Tibial nerve (tissue), 4 donors: ENCODE measurements at places on chromosomes 3 and 15.

DNA sequence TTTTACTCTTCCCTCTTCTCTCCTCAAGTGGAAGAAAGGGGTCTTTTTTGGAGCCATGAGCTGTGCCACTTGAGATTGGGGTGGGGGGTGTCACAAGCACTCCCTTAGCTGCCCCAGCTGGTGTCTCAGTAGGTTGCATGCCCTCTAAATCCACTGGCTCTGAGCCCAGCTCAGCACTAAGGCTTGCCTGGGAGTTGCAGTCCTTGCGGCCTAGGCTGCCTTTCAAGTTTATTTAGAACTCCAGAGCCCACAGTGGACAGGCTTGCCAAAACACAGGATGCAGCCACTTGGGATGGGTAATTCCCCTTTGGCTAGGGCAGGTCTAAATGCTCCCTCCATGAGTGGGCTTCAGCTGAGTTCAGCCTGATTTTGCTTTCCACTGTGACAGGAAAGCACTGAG lies 24.7 kb downstream of the C3orf20 start:
- DNase-seq, result no peak

DNA sequence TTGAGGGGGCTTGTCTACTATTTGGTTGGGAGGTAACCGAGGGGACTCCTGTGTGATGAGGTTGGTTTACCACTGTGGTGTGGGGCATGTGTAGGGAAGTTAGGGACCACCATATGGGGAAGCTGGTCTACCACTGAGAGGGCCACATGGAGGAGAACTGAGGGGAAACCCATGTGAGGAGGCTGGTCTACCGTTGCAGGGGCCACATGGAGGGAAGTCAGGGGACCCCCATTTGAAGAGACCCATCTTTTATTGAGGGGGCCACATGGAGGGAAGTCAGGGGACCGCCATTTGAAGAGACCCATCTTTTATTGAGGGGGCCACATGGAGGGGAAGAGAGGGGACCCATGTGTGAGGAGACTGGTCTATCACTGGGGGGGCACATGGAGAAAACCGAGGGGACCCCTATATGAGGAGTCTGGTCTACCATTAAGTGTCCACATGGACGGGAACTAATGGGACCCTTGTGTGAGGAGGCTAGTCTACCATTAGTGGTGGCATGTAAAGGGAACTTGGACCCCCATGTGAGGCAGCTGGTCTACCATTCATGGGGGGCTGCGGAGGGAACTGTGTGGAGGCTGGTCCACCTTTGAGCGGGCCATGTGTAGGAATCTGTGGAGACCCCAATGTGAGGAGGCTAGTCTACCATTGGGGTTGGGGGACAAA lies 165.5 kb downstream of the FBLN2 start:
- DNase-seq, result peak; percentile 3

DNA sequence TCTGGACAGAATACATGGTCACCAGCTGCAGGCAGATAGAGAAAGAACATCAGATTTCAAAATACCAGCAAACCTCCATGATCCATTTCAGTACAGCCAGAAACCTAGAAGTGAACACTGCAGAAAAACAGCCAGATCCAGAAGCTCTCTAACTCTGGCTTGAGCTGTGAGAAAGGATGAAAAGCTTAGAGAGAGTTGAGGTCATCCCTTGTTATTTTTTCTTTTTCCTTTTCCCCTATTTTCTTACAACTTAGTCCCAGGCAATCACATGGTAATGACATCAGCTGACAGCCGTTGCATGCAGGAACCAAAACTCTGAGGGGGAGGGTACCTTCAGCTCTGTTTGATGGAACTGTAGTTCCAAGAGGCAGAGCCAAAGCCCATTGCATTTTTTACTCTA lies 113.2 kb downstream of the TCF12 start:
- peak; percentile 68 for DNase-seq

DNA sequence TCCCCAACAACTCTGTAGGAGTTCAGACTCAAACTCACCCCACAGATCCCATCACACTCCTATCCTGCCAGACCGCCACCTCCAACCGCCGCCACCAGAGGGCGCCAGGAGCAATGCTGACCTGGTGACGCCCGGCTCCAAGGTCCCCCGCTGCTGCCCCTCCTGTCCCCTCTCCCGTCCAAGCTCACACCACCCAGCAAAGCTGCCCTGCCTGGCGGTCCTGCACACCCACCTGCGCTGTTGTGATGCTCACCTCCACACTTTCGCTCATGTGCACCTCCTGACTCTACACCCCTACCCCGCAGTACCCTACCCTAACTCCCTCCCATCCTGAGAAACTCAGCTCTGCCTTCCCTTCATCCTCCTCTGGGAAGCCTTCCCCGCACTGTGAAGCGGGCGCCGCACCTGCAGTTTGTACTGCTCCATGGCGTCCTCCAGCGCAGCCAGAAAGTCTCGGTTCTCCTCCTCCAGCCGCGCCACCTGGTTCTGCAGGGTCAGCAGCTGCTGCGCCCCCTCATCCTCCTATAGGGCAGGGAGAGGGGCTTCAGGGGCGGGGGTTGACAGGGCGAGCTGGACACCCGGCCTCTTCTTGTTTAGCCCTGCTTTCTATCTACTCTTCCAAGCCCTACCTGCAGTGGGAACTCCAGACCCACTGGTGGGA lies 7.9 kb downstream of the KIF7 start:
- DNase-seq, result peak; percentile 78

GRCh38 chr3:48467110-48467454 lies 20.5 kb downstream of the ATRIP start:
- no peak for DNase-seq

GRCh38 chr3:188993181-188993580 lies 178.6 kb upstream of the TPRG1 start:
- DNase-seq, result no peak

DNA sequence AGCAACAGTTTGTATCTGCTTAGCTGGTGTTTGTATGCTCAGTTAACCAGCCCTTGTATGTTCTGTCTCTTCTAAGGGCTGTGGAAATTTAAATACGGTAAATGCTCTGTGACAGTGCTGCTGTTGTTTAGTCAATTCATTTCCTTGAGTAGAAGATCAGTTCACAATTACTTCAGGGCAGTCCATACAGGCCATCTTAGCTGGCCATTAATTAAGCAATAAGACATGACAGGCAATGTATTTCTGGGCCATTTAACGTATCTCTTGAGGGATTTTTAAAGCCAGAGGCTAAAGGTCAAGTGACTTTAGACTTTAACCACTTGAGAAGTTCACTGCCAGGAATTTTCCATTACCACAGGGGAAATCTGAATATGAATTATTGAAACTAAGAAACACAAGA lies 351.8 kb downstream of the ZIC1 start:
- DNase-seq, result peak; percentile 4

DNA sequence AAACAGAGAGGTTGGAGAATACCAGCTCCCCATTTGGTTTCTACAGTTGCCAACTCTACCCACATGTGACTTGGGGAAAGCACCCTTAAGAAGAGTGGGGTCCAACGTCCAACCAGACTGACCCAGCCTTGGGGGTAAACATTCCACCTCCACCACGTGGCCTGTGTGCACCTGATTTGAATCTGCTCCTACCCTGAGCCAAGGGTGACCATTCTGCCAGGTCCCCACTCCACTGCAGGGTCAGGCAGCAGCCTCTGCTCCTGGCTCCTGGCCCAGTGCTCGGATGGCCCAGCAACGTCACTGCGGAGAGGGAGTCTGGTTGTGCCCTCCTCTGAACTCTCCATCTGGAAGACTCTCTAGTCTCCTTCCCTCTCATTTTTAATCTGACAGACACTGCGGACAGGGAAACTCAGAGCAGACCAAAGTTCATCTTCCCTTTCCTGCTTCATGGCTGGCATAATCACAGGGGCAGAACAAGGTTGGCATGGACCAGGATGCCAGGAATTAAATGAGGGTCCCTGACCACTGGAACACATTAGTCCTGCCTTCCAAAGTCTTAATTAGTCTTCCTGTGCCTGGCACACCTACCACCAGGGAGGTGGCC lies 29.4 kb downstream of the FHIT start:
- DNase-seq, result no peak

DNA sequence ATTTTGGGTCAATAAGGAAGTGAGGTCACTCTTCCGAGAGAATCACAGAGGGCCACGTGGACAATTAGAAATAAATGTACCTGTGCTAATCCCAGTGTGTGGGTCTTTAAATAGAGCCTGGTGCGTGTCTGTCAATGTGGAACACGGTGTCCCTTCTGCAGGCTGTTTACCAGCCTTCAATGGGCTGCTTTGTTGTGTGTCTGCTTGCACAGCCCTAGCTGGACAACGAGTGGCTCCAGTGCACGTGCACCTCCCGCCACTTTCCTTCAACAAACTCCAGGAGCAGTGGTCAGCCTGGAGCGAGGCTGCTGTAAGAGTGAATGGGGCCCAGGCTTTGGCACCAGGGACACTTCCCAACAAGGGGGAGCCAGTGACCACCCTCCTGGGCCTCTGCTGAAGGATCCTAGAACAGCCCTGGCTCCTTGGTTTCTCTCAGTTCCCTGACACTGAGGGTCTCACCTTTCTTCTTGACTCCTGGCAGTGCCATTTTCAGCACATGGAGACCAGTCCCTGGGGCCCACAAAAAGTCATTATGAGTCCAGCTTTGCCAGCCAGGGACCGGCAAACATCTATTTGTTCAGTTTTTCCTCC lies 76.1 kb downstream of the ISG20 start:
- DNase-seq, result peak; percentile 41

DNA sequence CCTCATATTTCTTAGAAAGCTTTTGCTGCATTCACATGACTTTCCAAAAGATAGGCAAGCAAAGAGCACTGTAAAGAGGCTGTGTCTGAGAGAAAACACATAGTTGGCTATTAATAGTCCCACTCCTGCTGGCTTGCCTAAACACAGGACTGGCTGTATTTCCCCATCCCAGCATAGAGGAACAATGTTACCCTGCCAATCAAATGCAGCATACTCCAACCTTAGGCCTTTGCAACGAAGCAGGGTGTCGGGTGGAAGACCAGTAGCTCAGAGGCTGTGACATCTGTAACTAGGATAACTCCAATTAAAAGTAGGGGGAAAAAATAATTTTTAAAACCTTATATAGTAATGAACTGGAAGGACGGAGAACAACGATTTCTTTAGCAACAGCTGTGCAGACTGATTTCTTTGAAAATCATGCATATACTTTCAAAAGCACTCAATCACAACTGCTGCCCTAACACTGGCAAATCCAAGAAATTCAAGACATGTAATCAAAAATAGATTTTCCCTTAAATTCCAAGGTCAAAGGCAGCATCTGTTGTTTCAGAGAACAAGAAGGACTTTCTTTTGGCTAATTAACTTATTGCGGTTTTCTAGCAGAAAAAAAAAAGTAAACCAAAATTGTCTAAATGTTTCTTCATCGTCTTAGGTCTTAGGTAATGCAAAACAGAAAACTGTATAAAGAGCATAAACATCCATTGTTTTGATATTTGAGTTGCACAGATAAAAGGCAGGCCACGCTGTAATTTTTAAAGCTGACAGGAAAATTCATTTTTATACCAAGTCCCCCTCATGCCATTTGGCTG lies 139.3 kb downstream of the TNIK start:
- DNase-seq, result no peak

- no peak for DNase-seq
These were observed 91.7 kb downstream of the APBA2 start for GRCh38 chr15:28977377-28978010.

DNA sequence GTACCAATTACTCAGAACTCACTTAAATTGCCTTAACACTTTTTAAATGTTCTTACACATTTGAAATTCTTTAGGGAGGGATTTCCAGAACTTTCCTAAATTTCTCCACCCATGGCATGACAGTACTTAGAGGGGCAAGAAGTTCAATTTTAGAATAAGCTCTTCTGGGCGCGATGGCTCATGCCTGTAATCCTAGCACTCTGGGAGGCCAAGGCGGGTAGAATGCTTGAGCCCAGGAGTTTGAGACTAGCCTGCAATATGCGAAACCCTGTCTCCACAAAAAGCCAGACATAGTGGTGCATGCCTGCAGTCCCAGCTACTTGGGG lies 10.6 kb downstream of the FAM131A start:
- no peak for DNase-seq

- no peak for DNase-seq
These were observed 29.0 kb downstream of the GOLM2 start for GRCh38 chr15:44317423-44318058.

GRCh38 chr15:48132874-48133273 lies 12.1 kb downstream of the SLC24A5 start:
- no peak for DNase-seq

- DNase-seq, result no peak
These were observed 33.8 kb upstream of the GABRG3 start for GRCh38 chr15:26937134-26937533.

DNA sequence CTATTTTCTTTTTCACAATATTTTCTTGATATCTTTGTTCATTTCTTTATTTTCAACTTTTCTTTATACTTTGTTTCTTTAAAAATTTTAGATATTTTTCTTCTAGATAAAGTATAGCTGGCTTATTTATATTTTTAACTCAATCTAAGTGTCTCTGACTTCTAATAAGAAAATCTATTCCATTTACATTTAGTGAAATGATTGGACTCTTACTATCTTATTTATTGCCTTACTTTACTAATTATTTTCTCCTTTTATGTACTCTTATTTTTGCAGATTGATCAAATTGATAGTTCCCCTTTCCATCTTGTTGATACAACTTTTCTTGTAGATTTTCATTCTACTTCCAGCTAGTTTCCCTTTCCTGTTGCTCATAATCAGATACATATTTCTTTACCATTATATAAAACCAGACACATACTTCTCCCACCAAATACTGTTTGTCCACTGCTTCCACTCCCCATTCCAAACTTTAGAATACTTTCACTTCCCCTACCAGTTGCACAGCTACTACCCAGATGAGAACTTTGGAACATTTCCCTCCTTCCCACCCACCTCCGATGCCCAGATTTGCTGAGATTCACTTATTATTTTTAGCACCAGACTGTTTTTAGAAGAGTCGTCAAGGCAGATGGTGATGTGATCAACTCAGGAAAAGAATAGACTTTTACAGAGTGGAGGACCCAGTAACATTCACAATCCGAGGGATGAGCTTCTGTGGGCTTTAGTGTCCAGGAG lies 151.5 kb downstream of the LIPC start:
- DNase-seq, result no peak

DNA sequence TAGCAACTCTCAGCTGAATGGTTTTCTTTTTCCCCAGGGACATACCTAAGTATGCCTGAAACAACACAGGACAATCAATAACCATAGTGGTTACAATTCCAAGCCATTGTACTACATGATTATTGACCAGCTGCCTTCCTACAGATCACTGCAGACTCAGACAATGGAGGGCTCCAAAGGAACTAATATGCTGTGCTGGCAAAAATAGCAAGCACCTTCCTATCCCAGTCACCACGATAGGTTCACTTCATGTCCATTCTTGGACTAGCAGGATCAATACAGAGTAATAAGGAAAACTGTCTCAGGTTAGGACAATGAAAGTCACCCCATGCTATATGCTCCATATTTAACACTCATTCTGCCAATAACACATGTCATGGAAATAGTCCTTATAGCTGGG lies 17.5 kb upstream of the TM4SF19 start:
- DNase-seq, result no peak

GRCh38 chr3:102733791-102734563 lies 299.2 kb downstream of the ZPLD1 start:
- DNase-seq, result no peak
